CD4-positive, CD25-positive, alpha-beta regulatory T cell (primary cell): ENCODE measurements at places on chromosomes 12 and 14. TPM values are rescaled to one million over a fixed set of nuclear protein-coding genes. Genes with fewer than 3 reads are reported as not detected.

PLD4 gene
- 0.34 TPM for polyA plus RNA-seq

BTBD7 gene
- polyA plus RNA-seq, result 10.8 TPM

SLC17A8 gene
- polyA plus RNA-seq, result not detected

SLCO1A2 gene
- not detected for polyA plus RNA-seq

SLC22A17 gene
- polyA plus RNA-seq, result 1.9 TPM

MYL2 gene
- polyA plus RNA-seq, result not detected

B3GNT4 gene
- polyA plus RNA-seq, result 0.16 TPM
